ENCODE measurements at places on chromosomes 7 and 10.

DNA sequence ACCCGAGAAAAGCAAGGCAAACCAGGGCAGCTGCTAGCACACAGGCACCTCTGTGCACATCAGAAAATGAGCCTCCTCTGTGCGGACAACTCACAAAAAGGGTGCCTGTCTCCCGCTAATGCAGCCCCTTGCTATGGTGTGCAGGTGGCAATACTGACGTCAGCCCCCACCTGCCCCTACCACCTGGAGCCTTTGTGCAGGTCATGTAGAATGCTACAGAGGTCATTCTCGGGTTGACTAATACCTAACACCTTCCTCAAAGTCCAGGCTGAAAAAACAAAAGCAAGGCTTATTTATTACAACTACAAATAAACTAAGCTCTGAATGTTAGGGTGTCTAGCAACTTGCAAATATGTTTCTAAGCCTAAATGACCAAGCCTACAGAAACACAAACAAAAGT lies 13.9 kb downstream of the PIP4K2A start:
- DNase-seq: no peak

DNA sequence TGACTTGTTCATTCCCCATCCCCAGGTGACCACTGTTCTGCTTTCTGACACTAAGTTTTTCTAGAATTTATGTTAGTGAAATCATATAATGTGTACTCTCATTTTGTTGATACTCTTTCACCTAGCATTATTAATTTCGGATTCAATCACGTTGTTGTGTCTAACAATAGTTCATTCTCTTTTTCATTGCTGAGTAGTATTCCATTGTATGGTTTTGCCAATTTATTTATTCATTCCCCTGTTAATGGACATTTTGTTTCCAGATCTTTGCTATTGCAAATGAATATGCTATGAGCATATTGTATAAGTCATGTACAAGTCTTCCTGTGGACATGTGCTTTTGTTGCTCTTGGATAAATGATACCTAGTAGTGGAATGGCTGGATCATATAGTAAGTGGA lies 146.4 kb downstream of the FAM204A start:
- no peak for DNase-seq

GRCh38 chr7:13144673-13145072 lies 457.2 kb downstream of the ARL4A start:
- no peak for DNase-seq

DNA sequence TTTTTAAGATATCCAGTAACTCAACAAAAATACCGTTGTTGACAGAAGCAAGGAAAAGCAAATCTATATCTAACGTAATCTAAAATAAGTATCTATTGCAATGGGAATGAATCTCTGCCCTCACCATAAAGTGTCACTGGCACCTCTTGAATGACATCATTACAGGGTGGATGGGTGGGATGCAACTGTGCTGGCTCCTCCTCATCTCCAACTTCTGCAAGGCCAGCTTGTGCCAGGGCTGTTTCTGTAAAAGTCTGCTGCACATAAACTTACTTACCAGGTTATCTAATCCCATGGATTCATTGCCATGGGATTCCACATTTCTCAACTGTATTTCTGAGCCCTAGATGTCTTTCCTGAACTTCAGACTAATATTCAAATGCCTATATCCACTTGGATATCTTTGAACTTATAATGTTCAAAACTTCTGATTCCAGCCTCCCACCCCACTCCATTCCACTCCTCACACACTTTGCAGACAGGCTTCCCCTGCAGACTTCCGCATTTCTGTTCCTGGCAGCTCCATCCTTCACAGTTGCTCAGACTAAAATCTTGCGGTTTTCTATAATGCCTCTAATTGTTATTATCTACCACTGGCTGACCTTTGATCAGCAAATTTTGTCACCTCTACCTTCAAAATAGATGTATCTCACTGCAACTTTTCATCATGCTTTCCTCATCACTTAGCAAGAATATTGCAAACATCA lies 10.7 kb downstream of the FGL2 start:
- DNase-seq: no peak

GRCh38 chr7:17300437-17300836 lies 2.0 kb downstream of the AHR start:
- DNase-seq: no peak

DNA sequence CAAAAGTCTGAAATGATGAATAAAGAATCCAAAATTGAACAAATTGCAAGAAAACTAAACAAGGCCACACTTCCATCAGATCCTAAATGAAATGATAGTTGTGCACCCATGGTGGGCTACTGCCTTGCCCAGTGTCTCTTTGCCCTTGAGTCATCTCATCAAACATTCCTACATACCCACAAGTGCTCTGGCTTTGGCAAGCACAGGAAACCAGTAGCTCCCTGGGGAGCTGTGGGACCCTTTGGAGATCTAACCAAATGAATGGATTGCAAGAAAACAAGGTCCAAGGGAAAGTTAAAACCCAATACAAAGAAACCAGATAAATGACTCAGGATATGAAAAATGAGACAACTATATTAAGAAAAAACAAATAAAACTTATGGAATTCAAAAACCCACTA lies 129.8 kb upstream of the TMEM229A start:
- no peak for DNase-seq

GRCh38 chr10:110147961-110148360 lies 59.4 kb upstream of the MXI1 start:
- no peak for DNase-seq

- DNase-seq: no peak
Measured at GRCh38 chr10:132420469-132420980, 23.5 kb downstream of the PWWP2B start.

DNA sequence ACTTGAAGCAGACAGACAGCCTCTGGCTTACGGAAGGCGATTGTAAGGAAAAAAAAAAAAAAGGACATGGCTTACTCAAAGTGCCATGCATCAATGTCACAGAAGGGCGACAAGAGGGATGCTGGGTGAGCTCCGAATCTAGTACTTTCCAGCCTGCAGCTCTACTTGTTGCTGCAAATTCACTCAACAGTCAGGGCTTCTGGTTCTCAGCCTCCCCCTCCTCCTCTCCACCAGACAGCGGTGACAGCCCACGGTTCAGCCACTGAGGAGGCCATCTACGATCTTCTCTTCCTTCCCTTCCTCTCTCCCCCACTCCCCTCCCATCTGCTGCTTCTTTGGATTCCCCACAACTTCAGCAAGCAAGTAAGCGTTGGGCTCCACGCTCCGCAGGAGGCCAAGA lies 63.5 kb downstream of the PRKAG2 start:
- no peak for DNase-seq

DNA sequence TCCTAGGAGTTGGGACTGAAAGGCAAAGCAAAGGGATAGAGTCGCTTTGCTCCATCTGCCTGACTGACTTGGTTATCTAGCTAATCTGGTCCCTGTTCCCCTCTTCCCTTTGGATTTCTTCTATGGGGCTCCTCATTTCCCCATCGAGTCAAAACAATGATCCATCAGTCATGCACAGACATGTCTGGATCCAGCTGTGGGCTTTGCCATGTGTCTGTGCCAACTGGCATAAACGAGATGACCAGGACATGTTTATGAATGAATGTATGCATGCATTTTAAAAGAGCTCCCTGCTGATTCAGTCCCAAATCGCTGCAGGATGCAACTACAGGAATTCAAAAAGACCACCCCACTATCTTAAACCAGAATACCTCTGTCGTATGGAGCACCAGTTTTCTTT lies 122.0 kb downstream of the ARL4A start:
- no peak for DNase-seq

DNA sequence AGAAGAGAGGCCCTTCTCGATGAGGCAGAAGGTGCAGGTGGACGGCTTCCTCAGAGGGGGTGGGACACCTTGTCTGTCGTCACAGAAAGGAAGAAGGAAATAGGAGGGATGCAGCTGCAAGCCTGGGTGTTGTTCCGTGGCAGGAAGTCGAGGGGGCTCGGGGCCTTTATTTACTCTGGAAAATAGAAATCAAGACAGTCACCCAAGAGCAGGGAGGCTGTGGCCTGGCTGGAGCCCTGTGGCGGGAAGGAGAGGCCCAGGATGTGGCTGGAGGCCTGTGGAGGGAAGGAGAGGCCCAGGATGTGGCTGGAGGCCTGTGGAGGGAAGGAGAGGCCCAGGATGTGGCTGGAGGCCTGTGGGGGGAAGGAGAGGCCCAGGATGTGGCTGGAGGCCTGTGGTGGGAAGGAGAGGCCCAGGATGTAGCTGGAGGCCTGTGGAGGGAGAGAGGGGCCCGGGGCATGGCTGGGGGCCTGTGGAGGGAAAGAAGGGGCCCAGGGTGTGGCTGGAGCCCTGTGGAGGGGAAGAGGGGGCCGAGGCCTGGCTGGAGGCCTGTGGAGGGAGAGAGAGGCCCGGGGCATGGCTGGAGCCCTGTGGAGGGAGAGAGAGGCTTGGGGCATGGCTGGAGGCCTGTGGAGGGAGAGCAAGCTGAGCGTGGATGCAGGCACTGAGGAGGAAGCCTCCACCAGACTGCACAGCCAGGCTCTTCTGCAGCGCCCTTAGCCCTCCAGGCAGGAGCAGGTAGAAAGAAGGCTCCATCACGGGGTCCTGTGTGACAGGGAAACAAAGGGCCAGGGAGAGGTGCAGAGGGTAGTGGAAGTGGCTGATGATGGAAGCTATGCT lies 97.3 kb upstream of the SFMBT2 start:
- peak; percentile 18 for DNase-seq

DNA sequence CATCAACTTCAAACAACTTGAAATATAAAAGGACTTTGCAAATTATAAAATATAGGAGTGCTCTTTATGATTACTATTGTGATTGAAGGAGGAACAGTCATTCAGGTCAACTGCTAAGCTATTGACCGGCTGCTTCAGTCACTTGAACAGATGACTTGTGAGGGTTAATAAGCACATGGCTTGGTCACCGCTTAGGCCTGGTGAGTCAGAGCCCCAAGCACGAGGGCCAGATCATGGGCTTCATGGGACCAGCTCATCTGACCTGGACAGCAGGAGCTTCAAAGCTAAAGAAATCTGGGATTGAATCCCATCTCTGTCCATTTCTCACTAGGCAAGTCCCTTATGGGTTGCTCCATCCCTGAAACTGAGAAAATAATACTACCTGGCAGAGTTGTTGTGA lies 60.4 kb upstream of the ADO start:
- no peak for DNase-seq

- DNase-seq: no peak
Measured at GRCh38 chr10:121076776-121077715, 225.9 kb downstream of the WDR11 start.

DNA sequence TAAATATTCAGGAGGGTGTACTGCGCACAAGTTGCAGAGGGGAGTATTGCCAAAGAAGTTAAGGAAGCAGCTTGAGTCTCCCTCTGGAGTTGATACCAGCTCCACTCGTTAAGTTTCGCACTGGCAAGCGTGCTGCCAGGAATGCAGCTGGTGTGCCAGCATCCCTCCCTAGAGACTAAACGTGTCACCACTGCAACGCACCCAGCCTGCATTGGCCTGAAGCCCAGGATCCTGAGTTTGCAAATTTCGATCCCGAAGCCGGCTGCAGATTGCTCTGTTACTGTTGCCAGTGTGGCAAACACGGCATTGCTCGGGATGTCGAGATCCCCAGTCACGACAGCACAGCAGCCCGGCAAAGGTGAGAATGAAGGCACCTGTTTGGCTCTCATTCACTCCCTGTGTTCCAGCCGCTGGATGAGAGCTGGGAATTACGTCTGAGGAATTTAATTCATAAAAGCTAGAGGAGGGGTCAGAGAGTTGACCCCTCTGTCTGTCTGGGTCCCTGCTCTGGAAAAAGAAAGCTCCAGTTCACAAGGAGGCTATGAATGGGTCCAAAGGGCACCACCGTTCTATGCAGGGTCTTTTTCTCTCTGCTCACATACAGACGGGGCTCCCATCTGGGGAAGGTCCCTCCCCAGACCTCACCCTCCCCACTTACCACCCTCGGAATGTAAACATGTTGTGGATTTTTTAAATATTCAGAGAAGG lies 61.0 kb downstream of the NRP1 start:
- no peak for DNase-seq

GRCh38 chr7:64886956-64887545 lies 16.0 kb upstream of the ZNF273 start:
- no peak for DNase-seq

DNA sequence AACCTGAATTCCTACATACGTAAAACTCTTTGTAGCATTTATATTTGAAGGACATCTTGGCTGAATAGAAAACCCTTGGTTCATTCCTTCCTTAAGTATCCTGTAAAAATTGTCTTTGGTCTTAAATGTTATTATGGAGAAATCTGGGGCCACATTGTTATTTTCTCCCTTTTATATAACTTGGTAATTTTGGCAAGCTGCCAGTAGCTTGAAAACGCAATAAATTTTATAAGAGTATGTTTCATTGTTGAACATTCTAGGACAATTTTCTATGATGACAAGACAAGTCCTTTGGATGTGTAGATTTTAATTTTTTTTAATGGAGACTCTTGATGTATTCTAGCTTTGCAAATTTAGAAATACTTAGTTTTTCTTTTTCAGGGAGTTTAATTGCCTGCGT lies 191.9 kb downstream of the ABCA13 start:
- DNase-seq: no peak

- DNase-seq: no peak
Measured at GRCh38 chr10:28559618-28560017, 26.7 kb downstream of the WAC start.

GRCh38 chr10:113267619-113268562 lies 285.0 kb upstream of the HABP2 start:
- no peak for DNase-seq

Measured in stimulated activated naive CD8-positive, alpha-beta T cell treated with anti-CD3 and anti-CD28 coated beads, Interleukin-15, Interleukin-2, amounts not matched to agents 100 U/mL and 50 U/mL, for 24 hours (primary cell).